Stimulated activated CD8-positive, alpha-beta memory T cell treated with anti-CD3 and anti-CD28 coated beads, Interleukin-4, amount 100 ng/mL, for 4 hours (primary cell): ENCODE measurements at places on chromosomes 4 and X.

- no peak for DNase-seq
Observed at GRCh38 chr4:11602606-11603340, 174.1 kb upstream of the HS3ST1 start.

- DNase-seq: no peak
Observed at GRCh38 chr4:149914119-149915115, 98.8 kb upstream of the IQCM start.

DNA sequence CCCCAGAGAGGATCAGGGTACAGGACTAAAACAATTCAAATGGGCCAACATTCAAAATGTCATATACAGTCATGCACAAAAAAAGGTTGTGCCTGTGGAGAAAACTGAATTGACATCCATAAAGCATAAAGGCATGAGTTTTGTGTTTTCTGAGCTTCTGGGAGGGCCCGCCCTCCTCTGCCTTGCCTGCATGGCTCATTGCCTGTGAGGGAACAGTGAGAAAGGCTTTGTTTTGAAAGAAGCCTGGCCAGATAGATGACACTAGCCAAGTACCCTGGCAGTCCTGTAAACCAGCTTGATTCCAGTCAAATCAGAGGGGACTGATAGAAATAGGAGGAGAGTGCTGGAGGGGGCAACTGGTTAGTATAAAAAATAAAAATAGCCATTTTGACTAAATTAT lies 194.3 kb downstream of the KIT start:
- no peak for DNase-seq

DNA sequence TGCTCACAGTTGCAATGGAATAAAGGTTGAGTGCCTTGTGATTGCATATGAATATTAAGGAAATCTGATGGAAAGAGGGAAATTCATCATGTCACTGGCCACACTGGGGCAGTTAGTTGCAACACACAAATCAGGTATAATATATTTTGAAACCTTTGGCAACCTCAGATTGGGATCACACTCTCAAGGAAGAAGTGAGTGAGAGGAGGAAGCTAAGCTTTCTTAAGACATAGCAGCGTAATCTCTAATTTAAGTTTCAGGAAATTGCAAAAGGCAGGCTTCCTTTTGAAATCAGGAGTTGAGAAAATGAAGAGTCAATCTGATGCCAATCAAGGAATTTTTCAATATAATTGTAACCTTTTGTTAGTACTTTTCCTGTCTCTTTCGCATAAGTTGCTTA lies 12.3 kb upstream of the CLTRN start:
- DNase-seq: no peak

- no peak for DNase-seq
Observed at GRCh38 chr4:165380805-165381204, 2.0 kb downstream of the CPE start.

- DNase-seq: no peak
Observed at GRCh38 chr4:40789771-40790170, 40.0 kb downstream of the NSUN7 start.

DNA sequence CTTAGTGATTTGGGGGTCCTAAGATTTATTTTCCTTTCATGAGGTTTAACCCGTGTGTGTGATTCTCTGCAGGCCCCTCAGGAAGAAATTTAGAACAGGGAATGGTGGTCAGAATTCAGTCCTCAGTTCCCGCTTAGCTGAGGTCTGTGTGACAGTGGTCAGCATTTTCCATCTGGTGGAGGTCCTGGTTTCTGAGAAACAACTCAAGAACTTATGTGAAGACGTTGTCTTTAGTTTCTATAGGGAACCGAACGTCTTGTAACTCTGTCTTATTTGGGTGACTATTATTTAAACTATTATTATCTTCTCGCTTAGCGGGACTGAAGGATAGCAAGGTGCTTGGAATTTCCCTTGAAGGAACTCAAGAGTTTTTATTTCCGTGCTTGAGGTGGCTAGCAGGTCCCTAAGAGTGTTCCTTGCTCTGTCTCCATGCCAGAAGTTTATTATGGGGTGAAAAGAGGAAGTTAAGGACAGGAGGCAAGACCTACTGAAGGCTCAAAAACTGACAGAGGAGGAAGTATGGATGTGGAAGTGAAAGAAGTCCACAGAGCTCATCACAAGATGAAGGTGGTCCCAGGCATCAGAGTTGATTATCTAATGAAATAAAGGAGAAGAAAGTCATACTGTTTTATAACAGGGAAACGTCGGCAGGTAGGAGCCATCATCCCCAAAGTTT lies 9.4 kb downstream of the MGST2 start:
- no peak for DNase-seq

- DNase-seq: no peak
Observed at GRCh38 chrX:118855681-118856310, 32.2 kb downstream of the ZCCHC12 start.

GRCh38 chrX:70049406-70049805 lies 332 bp downstream of the AWAT2 start:
- DNase-seq: no peak

- DNase-seq: no peak
Observed at GRCh38 chr4:150253965-150254630, 175.9 kb downstream of the DCLK2 start.

GRCh38 chrX:6071731-6072130 lies 156.9 kb downstream of the NLGN4X start:
- no peak for DNase-seq

GRCh38 chrX:2474280-2474962 lies 26.4 kb downstream of the DHRSX start:
- DNase-seq: no peak

- no peak for DNase-seq
Observed at GRCh38 chrX:121598356-121598755, 550.9 kb downstream of the GLUD2 start.

DNA sequence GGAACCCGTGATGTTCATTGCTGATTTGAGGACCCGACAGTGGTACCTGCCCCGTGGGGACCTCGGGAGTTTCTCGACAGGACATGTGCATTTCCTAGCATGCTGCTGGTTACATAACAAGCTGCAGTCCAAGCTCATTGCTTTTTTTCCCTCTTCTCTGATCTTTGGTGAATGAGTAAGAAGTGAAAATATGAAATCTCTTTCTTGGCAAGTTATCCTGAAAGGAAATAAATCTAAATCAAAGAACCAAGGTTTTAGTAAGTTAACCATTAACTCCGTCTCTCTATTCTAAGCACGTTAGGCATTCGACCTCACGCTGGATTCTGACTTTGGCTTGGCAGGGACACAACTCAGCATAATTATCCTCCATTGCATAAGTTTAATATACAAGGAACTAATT lies 86.6 kb downstream of the STK32B start:
- DNase-seq: no peak

DNA sequence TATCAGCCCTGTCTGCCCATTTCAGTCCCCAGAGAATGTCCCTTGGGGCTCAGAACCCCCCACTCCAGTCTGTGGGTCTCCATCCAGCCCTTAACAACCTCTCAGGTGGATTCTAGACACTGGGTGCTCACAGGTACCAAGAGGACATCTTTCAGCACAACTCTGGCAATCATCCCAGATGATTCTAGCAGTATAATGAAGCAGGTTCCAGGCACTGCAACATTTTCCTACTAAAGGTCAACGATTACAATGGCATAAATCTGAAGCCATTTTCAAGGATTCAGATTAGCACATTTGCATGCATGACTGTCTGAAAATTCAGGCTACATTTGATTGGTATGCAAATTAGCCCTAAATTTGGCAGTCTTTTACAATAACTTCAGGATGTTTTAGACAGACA lies 10.0 kb downstream of the SLC2A9 start:
- DNase-seq: no peak
